ENCODE measurements at places on chromosomes 11 and 22.

DNA sequence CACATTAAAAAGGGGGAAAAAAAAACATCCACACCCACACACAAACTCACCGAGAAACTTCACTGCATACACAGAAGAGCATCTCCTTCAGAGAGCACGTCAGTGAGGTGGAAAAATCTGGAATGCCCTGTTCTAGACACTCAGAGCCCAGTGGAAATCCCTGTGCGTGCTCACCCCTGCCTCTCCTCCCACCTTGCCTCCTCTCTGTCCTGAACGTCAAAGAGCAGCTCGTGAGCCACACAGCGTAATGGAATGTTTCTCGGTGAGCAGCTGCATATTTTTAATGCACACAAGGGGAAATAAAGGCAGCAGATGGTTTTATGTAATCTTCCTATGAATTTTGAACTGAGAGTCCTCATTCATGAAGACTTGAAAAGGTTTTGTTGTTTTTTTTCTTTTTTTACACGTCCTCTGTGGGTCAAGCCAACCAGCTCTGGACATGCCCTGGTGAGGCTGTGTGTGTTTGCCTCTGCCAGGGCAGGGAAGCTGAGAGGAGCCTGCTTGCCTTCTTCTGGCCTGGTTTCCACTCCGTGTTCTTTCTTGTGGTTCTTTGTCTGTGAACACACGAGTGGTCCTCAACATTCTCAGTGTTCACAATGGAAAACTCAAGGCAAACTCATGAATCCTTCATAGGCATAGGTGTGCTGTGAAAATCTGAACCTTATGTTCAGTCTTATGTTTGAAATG lies 219.2 kb downstream of the TENM4 start:
- no peak for DNase-seq

DNA sequence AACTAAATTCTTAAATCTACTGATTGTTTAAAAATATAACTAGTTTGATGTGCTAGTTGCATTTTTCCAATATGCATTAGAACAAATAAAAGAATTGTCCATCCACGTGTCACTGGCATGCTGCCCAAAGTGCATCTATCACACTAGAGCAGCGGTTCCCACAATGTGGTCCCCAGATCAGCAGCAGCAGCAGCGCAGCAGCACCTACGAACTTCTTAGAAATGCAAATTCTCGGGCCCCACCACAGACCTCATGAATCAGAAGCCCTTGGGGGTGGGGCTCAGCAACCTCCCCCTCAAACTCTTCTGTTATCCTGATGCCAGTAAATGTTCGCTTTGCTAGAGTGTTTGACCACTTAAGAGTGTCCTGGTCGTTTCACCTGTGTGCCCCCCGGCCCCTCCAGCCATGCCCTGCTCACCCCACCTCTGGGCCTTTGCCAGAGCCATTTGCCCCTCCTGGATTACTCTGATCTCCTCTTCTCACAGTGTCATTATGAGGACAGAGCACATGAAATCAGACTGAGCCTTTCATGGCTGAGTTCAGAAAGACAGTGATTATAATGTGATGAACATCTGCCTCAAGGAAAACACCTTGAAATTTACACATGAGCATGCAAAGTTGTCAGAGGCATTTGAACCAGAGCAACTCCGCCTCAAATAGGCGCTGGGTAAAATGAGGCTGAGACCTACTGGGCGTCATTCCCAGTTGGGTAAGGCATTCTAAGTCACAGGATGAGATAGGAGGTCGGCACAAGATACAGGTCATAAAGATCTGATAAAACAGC lies 12.6 kb upstream of the VSIG10L2 start:
- no peak for DNase-seq

GRCh38 chr11:86161837-86162236 lies 82.7 kb upstream of the EED start:
- no peak for DNase-seq

GRCh38 chr11:14232652-14233051 lies 126.3 kb downstream of the RRAS2 start:
- DNase-seq, result no peak

- no peak for DNase-seq
Observed at GRCh38 chr22:49324527-49325491, 502.9 kb downstream of the BRD1 start.
